ENCODE measurements at places on chromosomes 2 and 18.

GRCh38 chr2:157838442-157839161 is 37.5 kb downstream of the ACVR1 start:
- DNase-seq = no peak
- H3K27ac ChIP-seq = peak overlapping the region; percentile 65
- H3K36me3 ChIP-seq = peaks cover 11% of the 10 kb centered on the region
- no peak overlapping the region for H3K4me3 ChIP-seq
- H3K27me3 ChIP-seq = no peaks in the 10 kb centered on the region

DNA sequence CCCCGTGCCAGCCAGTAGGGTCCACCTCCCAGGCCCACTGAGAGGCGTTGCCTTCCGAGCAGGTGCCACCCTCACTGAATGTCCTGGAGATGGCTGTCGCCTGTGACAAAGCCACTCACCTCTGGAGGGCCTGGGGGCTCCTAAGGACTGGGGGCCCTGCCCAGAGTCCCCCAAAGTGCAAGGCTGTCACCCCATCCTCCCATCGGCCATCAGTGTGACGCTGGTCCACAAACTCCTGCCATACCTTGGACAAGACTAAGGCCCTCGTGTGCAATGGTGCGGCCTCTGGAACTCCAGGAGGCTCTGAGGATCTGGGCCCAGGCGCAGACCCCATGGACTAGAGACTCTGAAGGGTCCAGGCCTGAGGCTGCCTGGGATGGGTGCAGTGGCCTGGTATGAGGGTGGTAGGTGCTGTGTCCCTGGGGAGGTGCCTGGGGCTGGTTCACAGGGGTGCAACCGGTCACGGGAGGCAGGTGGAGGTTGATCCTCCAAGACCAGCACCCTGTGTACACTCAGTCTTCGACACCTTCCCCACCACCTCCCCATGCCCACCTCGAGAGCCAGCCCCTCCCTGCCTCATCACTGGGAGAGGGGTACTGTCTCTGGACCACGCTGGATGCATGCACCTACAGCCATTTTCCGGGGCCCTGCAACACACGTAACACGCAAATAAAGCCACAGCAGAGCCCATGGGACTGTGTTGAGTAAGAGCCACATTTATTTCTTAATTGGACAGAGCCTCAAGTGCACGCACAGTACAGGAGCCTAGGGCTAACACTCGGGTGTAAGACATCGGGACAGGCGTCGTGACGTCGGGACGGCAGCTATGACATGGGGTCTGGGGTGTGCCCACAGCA is 21.6 kb downstream of the AQP12A start:
- H3K4me1 ChIP-seq = no peaks in the 10 kb centered on the region
- no peak for DNase-seq
- H3K36me3 ChIP-seq = no peaks in the 10 kb centered on the region
- H3K4me3 ChIP-seq = no peak overlapping the region
- peaks cover 11% of the 10 kb centered on the region for H3K27me3 ChIP-seq

DNA sequence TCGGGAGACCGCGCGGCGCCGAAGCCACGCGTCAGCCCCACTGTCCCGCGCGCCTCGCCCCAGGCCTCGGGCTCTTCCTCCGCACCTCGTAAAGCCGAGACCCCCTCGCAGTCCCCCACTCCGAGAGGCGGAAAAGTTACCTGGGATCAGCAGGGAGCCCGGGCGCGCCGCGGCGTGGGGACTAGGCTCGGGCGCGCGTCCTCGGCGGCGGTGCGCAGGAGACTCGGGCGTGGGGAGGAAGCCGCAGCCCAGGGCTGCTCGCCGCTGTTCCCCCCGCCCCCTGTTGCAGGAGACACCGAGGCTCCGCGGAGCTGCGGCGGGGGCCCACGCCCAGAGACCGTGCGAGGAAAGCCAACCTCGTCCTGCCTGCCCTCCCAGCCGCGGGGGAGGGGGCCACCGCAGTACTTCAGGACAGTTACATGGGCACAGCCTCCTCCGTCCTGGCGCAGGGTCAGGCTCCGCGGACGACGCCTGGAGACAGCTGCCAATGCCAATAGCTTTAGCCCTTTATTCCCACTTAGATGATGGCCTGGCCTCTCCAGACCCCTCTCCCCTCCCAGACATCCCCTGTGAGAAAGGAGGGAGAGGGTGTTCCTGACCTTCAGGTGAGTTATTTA is at the start of gene EPB41L3:
EPB41L3 (minus strand) TSS at position 225 of the 617 bp plus-strand sequence. CDS start 54,814 bp downstream, outside the sequence.
- no peak within 1 kb of the TSS for H3K4me3 ChIP-seq
- peaks cover 59% of the 10 kb centered on the region for H3K27me3 ChIP-seq
- DNase-seq = no peak
- H3K4me1 ChIP-seq = no peaks in the 10 kb centered on the region
- no peak within 1 kb of the TSS for H3K27ac ChIP-seq

DNA sequence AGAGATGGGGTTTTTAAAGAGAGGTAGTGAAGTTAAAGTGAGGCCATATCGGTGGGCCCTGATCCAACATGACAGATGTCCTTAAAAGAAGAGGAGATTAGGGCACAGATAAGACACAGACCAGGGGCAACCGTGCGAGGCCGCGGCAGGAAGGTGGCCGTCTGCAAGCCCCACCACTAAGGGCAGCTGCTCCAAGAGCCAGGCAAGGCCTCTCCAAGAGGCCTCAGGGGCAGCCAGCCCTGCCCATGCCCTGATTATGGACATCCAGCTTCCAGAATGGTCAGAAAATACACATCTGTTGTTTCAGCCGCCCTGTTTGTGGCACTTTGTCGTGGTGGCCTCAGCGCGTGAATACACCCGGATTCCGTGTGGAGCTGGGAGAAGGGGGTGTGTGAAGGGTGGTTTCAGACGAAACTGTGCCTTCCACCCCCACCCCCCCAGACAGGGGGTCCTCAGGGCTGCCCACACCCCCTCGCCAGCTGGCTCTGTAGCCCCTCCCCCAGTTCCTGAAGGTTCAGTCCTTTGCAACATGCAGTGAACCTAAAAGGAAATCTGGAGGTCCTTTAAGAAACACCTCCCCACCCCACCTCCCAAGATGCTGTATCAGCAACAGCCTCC is 74.1 kb upstream of the SMAD7 start:
- H3K27ac ChIP-seq = no peak overlapping the region
- no peak for DNase-seq
- peaks cover 10% of the 10 kb centered on the region for H3K4me1 ChIP-seq
- H3K27me3 ChIP-seq = no peaks in the 10 kb centered on the region

GRCh38 chr2:51706220-51706619 is 674.3 kb upstream of the NRXN1 start:
- H3K4me3 ChIP-seq = no peak overlapping the region
- no peaks in the 10 kb centered on the region for H3K36me3 ChIP-seq
- DNase-seq = no peak
- no peaks in the 10 kb centered on the region for H3K27me3 ChIP-seq

DNA sequence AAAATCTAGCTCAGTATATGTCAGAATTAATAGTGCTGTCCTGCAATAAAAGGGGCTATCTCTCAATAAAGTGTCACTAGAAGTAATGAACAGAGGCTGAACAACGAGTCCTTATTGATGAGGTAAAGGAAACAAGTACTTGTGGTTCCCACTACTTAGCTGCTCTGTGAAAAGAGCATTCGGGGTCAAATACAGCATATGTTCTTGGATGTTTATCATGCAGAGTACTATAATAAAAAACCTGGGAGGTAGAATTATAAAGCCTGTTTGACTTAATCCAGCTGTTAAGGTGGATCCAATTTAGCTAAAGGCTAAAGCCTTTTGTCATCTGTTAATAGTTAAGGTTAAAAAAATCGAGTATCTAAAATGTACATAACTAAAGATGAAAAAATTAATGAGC is 32.4 kb downstream of the SLC35F5 start:
- peaks cover 59% of the 10 kb centered on the region for H3K36me3 ChIP-seq
- no peak for DNase-seq
- no peak overlapping the region for H3K4me3 ChIP-seq

- DNase-seq = no peak
- no peaks in the 10 kb centered on the region for H3K36me3 ChIP-seq
- no peaks in the 10 kb centered on the region for H3K4me1 ChIP-seq
- H3K27me3 ChIP-seq = no peaks in the 10 kb centered on the region
Measured at GRCh38 chr2:67726416-67726815, 329.3 kb downstream of the ETAA1 start.

- no peak overlapping the region for H3K4me3 ChIP-seq
- no peaks in the 10 kb centered on the region for H3K36me3 ChIP-seq
- no peaks in the 10 kb centered on the region for H3K27me3 ChIP-seq
- no peak for DNase-seq
- H3K4me1 ChIP-seq = no peaks in the 10 kb centered on the region
Measured at GRCh38 chr2:98170076-98170475, 83.1 kb downstream of the VWA3B start.

GRCh38 chr2:143706354-143706753 is 577.1 kb downstream of the ARHGAP15 start:
- H3K4me1 ChIP-seq = peaks cover 15% of the 10 kb centered on the region
- DNase-seq = no peak
- H3K36me3 ChIP-seq = no peaks in the 10 kb centered on the region
- no peaks in the 10 kb centered on the region for H3K27me3 ChIP-seq
- no peak overlapping the region for H3K27ac ChIP-seq

DNA sequence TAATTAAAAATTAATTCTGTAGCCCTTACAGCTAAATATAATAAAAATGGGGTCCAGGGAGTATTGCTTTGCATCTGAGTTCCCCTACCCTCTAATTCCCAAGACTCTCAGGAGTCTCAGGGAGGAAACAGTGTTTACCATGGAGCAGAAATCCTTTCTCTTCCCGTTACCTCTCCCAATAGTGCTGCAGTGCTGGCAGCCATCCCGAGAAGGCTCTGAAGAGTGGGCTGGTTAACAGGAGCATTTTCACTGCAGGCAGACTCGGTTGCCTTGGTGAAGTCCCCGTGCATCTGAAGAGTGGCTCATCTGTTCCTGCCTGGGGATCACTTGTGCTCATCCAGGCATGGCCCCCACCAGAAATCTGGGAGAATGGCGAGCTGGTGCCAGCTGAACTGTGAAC is 41.8 kb upstream of the TMEM178A start:
- H3K36me3 ChIP-seq = no peaks in the 10 kb centered on the region
- no peak overlapping the region for H3K27ac ChIP-seq
- H3K27me3 ChIP-seq = no peaks in the 10 kb centered on the region
- no peak for DNase-seq
- peaks cover 6% of the 10 kb centered on the region for H3K4me1 ChIP-seq
- no peak overlapping the region for H3K4me3 ChIP-seq

DNA sequence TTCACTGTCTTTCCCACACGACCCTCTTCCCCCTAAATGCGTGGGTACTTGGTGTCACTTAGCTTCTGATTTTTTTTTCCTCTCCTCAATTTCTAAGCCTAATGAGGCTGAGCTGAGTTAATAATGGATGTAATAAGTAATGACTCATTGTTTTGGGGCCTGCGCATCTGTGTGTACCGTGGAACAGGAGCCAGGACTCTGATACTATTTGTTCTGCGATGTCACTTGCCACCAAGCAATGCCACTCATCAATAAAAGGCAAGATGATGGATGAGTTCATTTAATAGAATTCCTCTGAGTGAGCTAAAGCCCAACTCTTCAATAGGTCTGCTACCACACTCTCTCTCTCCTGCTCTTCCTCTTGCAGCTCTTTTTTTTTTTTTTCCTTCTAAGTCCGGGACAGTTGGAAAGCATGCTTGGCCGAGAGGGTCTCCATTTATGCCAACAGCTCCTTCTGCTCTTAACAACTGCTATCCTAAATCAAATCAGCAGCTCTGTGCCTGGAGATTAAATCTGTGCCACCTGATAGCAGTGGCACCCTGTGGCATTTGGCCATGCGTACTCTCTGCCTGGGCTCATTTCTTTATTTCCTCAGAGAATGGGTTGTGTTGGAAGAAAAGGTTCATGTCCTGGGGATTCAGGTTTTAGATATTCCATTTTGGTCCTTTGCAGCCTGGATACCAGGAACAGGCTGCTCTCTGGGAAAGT is 1284.2 kb upstream of the PIK3C3 start:
- no peak overlapping the region for H3K4me3 ChIP-seq
- H3K27ac ChIP-seq = no peak overlapping the region
- no peak for DNase-seq
- H3K4me1 ChIP-seq = no peaks in the 10 kb centered on the region
- H3K36me3 ChIP-seq = no peaks in the 10 kb centered on the region

DNA sequence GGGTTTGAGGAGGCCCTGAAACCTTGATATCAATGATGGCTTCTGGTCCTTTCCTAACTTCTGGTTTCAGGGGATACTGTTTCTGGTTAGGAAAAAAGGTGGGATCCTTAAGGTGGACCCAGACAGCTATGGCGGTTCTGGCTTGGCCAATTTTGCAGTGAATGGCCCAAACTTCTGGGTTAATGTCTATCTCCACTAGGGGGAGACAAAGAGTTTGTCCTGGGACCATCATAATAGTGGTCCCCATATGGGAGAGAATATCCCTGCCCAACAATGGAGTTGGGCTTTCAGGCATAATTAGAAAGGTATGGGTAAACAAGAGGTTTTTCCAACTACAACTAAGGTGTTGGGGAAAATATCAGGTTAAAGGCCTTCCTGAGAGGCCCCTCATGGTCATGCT is 273.5 kb downstream of the CALCRL start:
- H3K4me3 ChIP-seq = no peak overlapping the region
- no peaks in the 10 kb centered on the region for H3K36me3 ChIP-seq
- no peak overlapping the region for H3K27ac ChIP-seq
- H3K4me1 ChIP-seq = no peaks in the 10 kb centered on the region

GRCh38 chr2:58520903-58521302 is 279.8 kb upstream of the FANCL start:
- peaks cover 10% of the 10 kb centered on the region for H3K4me1 ChIP-seq
- H3K27ac ChIP-seq = no peak overlapping the region
- no peaks in the 10 kb centered on the region for H3K36me3 ChIP-seq
- no peak for DNase-seq
- H3K4me3 ChIP-seq = no peak overlapping the region

DNA sequence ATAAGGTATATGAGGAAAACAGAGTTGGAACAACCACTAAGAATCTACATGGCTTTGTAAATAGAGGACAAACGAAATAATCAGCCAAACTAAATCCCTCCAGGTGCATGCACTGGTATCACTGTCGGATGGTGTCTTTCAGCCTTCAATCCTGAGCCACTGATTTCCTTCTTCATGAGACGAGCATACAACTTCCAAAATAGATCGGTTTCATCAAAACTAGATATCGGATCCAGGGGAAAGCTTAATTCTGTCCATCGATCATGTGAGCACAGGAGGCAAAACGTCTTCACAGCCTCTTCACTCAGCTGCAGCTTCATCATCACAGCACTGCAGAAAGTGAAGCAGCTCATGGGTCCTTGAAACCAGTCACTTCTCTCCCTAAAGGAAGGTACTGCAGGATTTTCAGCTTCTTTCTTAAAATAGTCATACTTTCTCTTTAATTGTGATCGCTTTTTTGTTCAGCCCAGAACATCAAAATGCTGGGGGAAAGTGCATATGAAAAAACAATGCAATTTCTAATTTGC is 80.5 kb downstream of the DTNB start:
- no peaks in the 10 kb centered on the region for H3K27me3 ChIP-seq
- H3K4me3 ChIP-seq = no peak overlapping the region
- H3K36me3 ChIP-seq = peaks cover 7% of the 10 kb centered on the region
- no peaks in the 10 kb centered on the region for H3K4me1 ChIP-seq
- no peak overlapping the region for H3K27ac ChIP-seq
- DNase-seq = no peak

DNA sequence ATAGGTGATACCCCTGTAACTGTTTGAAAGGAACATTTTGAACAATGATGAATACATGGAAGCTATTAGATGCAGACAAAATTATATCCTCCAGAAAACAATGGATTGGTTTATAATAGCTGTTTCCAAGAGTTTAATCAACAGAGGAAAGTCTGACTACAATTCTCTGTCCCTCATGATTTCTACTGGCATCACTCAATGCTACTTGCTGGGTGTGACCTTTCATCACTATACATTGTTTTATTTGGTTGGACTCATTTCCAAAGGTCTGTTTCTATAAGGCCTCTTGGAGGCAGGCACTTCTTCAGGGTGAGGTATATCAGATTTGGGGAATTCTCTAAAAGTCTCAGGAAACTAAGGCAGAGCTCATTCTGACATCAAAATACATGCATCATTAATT is 636.1 kb upstream of the SLC8A1 start:
- no peak overlapping the region for H3K27ac ChIP-seq
- H3K27me3 ChIP-seq = no peaks in the 10 kb centered on the region
- H3K36me3 ChIP-seq = no peaks in the 10 kb centered on the region
- DNase-seq = no peak

Data from RWPE2 (cell line).